ENCODE measurements at places on chromosomes 1 and 21.
A peak's percentile ranks its signal among the peaks of the same experiment; 100 is the strongest.

DNA sequence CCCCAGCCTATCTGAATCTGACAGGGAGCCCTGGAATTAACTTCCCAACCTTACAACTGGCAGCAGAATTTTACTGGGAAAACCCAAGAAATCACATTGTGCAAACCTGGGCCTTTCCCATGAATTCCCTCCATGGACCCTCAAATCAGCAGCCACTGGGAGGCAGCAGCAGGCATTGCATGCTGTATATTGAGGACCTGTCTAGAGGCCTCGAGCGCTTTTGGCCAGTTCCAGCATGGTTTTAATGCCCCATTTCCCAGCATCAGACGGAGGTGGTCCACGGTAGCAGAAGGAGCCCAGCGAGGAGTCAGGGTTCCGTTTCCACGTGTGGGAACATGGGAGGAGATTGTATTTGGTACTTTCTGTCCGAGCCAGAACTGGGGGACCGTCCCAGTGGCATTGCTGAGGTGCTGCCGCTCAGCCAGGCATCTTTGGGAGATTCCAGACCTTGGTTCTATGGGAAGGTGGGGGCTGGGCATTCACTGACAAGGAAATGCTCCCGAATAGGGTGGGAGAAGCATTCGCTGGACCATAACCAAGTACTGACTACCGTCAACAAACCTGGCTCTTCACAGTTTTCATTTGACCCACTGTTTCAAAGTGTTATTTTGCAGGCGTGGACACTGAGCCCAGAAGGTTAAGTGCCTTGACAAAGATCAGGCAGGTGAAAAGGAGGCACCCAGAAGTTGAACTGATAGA lies 15.9 kb downstream of the BMP8A start:
- DNase-seq: no peak

- no peak for DNase-seq
These were observed 73.1 kb downstream of the GREM2 start for GRCh38 chr1:240538776-240539430.

GRCh38 chr1:119688810-119689209 lies 22.9 kb upstream of the PHGDH start:
- no peak for DNase-seq

DNA sequence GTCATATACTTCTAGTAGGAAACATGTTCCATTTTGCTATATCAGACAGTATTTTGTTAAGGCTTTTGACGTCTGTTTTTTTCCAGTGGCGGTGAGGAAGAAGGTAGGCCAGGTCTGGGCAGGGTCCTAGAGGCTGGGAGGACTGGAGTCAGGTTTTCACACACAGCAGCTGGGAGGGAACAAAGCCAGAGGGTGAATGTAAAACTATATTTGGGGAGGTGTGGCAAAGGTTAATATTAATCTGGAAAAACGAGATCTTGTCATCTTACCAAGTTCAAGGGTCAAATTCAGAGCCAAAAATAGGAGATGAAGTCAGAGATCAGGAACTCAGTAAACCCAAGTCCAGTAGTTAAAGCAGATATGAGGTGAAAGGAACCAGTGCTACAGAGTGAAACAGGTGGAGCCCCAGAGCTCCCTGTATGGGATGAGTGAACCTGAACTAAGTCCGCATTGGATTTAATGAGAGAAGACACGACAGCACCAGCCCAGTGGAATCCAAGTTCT lies 10.7 kb upstream of the OTUD7B start:
- no peak for DNase-seq

DNA sequence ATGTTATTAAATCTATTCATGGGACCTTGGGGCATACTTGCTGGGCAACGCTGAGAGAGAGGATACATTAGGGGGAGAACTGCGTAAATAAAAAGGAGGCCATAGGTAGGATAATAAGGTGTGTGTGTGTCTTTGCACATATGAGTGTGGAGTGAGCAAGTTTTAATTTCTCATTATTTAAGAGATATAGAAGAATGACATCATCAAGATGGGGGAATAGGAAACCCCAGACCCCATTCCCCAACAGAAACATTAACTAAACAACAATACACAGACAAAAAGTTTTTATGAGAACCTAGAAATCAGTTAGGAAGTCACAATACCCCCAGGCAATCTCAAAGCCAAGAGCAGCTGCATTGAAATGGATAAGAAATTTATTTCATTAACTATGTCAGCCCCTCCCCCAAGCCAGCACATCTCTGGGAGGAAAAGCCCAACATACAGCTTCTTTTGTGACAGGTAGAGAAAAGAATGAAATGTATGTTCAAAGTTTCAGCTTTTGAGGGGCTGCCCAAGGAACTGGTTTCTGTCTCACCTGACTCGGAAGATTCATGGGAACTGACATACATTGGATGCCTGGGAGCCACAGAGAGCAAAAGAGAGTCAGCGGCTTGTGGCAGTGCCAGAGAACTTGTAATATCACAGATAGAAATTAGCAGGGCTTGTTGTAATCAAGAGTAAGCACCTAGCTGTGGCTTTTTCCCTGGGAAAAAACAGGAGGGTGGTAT lies 234.3 kb upstream of the NFIA start:
- DNase-seq: no peak

- no peak for DNase-seq
These were observed 355.1 kb downstream of the GPATCH2 start for GRCh38 chr1:217275655-217276398.

GRCh38 chr1:168112673-168113305 lies 23.9 kb downstream of the GPR161 start:
- peak; percentile 54 for DNase-seq

DNA sequence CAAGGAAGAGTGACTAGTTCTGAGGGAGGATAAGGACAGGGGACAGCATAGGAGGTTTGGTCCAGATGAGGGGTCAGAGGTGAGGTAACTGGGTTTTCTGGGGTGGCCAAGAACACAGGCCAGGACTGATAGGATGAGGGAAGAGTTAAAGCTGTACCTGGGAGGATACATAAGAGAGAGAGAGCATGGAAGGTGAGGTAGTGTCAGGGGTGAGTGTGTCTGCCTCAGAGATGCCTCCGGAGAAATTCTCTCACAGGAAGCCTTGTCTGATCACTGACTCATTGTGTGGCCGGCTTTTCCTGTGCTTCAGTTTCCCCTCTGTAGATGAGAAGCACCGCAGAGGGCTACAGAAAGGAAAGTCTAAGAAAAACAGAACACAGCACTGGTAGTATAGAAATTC lies 40.2 kb downstream of the FASLG start:
- DNase-seq: no peak

DNA sequence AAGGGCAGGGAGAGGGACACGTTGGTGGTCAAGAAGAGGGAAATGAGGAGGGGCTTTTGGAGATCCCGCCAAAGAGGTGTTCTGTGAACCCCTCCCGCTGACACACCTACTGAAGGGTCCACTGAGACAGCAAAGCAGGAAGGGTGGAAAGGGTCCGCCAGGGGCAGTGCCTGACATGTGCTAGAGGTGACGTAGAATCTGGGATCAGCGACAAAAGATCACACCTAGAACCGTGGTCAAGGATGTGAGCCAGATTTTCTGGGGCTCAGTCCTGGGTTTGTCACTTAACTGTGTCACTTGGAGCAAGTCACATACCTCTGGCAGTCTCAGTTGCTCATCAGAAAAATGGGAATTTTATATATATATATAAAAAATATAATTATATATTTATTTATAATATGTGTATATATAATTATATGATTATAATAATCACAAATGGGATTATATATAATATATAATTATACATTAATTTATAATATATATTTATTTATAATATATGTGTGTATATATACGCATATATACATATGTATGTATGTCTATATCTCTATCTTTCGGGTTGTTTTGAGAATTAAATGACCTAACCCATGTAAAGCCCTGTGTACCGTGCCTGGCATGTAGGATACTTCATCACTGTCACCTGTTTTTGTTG lies 35.0 kb upstream of the ATP5PO start:
- no peak for DNase-seq

- DNase-seq: no peak
These were observed 30.6 kb downstream of the DNAJC6 start for GRCh38 chr1:65339866-65340468.

- DNase-seq: no peak
These were observed 18.0 kb downstream of the PACC1 start for GRCh38 chr1:212396638-212397037.

- no peak for DNase-seq
These were observed 35.0 kb downstream of the ACKR1 start for GRCh38 chr1:159239551-159240220.

DNA sequence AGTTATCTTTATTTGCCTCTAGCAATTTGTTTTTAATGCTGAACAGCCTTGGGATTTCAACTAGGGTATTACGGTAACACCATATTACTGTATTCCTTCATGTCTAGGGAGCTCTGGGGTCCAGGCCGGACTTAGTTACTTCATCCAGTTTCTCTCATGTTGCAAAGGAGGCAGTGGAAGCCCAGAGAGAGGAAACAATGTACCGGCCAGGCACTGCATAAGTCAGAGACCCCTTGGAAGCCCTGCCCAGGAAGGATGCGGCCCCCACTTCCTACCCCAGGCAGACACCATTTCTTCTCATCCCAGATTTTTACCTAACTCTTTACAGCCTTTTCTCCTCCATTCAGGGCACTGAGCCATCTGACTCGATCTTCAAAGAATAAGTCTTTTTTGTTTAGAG lies 32.5 kb downstream of the TRABD2B start:
- DNase-seq: no peak

GRCh38 chr1:22782406-22782805 lies 71.8 kb downstream of the EPHB2 start:
- DNase-seq: no peak

- no peak for DNase-seq
These were observed 25.4 kb downstream of the ZNF362 start for GRCh38 chr1:33281554-33282303.

DNA sequence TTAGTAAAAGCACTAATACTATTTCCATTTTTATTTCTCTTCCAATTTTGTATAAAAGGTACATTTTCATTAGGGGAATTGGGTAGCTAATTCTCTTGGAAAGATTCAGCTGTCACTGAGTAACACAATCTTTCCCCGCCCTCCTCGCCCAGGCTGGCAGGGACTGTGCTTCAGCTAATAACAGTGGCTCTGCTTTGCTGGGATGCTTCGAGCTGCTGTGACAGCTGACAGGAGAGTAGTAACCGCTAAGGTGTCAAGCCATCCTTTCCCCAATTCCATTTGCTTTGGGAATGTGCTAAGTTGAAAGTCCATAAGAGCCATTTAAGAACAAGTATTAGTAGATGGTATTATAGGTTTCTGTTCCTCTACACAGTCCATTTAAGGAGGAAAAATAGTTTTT lies 106.7 kb upstream of the NRIP1 start:
- DNase-seq: no peak

DNA sequence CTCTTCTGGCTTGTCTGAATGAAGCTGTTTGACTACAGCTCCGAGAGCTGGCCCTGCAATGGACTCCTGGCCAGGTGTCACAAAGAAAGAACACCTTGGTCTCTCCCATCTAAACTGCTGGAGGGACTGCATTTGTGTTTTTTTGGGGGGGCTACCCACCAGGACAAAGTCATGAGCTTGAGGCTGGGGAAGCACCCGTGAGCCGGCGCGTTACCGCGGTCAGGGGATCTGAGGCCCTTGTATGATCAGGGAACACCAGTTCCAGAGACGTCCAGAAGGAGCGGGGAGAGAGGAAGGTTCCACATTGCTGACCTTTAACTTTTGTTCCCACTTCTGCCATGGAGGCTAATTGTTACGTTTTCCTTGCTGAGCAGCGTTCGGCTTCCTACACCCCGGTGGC lies 84.5 kb upstream of the C1orf174 start:
- no peak for DNase-seq

GRCh38 chr1:47675721-47676120 lies 237.9 kb downstream of the FOXD2 start:
- DNase-seq: no peak

GRCh38 chr1:68359045-68359444 lies 90.7 kb downstream of the RPE65 start:
- DNase-seq: no peak

DNA sequence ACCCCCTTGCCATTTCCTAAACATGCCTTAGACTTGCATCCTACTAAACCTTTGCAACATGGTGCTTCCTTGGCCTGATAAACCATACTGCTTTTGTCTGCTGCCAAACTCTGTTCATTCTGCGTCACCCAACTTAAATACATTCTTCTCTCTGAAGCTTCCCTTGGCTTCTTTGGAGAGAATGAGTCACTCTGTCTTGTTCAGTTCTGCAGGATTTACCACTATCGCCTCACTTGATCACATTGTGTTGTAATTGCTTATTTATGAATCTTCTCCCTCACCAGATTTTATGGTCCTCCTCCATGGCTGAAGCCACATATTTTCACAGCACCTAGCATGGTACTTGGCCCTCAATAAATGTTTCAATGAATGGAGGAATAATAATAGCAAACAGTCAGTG lies 21.7 kb upstream of the TUT4 start:
- DNase-seq: no peak

DNA sequence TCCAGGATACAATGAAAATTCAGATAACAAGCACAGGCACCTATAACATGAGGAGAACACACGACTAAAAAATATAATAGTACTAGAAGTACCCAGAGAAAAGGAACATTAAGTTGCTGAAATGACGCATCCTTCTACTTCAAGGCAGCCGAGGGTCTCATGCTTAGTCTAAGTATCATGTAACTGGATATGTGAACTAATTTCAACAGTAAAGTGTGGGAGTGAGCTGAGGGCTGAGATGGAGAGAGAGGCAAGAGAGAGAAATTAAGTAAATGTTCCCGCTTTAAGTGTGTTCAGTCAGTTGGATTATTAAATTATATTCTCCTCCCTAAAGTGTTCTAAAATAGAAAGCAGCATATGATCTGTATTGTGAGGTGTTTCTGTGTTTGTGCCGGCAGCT lies 152.2 kb upstream of the KRTAP19-8 start:
- no peak for DNase-seq

DNA sequence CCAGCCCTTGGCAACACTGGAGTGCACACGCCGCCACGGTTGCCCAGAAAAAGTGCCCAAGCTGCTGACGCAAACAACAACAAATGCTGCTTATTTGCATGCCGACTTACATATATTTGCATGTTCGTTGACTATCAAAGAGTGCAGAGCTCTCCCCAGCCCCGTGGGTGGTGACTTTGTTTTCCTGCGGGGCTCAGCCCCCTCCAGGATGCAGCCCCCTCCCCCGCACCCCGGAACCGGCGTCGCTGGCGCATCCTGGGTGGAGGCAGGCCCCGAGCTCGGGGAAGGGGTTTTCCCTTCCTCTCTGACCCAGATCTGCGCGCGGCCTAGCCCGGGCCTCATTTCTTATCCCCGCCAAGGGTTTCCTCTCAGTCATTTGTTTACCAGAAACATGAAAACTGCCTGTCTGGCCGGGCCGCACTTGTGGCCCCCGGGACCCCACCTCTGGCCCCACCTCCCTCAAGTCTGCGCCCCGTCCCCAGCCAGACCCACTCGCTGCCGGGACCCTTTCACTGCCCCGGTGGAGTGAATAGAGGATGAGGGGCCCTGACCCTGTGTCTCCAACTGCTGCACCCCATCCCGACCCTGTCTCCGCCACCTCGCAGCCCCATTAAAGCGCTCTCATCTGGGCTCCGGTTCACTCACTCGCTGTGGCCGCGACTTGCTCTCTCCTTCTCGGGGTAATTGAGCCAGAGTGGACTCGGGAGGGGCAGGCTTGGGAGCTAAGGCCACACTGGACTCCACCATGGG lies 5.5 kb downstream of the TNFRSF25 start:
- no peak for DNase-seq

Measured in NCI-H524 treated with DMSO at 0.1 percent for 48 hours (cell line).